ENCODE measurements at places on chromosomes 3 and 15.

DNA sequence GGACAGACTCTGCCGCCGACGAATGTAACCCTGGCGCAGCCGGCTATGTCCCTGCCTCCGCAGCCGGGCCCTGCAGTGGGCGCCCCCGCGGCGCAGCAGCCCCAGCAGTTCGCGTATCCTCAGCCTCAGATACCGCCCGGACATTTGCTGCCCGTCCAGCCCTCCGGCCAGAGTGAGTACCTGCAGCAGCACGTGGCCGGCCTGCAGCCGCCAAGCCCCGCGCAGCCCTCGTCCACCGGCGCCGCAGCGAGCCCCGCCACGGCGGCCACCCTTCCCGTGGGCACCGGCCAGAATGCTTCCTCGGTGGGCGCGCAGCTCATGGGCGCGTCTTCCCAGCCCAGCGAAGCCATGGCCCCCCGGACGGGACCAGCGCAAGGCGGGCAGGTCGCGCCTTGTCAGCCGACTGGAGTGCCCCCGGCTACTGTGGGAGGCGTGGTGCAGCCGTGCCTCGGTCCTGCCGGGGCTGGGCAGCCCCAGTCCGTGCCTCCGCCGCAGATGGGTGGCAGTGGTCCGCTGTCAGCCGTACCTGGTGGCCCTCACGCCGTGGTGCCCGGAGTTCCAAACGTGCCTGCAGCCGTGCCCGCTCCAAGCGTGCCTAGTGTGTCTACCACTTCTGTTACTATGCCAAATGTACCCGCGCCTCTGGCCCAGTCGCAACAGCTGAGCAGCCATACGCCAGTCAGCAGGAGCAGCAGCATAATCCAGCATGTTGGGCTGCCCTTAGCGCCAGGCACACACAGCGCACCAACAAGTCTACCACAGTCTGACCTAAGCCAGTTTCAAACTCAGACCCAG lies 2.4 kb downstream of the TSC22D2 start:
- DNase-seq, result peak; percentile 7

- DNase-seq, result no peak
These were observed 97.2 kb upstream of the LRRFIP2 start for GRCh38 chr3:37271611-37272010.

- DNase-seq, result no peak
These were observed 9.5 kb downstream of the C3orf52 start for GRCh38 chr3:112095731-112096130.

GRCh38 chr15:90213818-90214204 lies 12.7 kb downstream of the SEMA4B start:
- DNase-seq, result no peak

- DNase-seq, result no peak
These were observed 68.6 kb downstream of the ABHD5 start for GRCh38 chr3:43759297-43759782.

GRCh38 chr3:120435621-120436020 lies 15.2 kb downstream of the FSTL1 start:
- DNase-seq, result no peak

DNA sequence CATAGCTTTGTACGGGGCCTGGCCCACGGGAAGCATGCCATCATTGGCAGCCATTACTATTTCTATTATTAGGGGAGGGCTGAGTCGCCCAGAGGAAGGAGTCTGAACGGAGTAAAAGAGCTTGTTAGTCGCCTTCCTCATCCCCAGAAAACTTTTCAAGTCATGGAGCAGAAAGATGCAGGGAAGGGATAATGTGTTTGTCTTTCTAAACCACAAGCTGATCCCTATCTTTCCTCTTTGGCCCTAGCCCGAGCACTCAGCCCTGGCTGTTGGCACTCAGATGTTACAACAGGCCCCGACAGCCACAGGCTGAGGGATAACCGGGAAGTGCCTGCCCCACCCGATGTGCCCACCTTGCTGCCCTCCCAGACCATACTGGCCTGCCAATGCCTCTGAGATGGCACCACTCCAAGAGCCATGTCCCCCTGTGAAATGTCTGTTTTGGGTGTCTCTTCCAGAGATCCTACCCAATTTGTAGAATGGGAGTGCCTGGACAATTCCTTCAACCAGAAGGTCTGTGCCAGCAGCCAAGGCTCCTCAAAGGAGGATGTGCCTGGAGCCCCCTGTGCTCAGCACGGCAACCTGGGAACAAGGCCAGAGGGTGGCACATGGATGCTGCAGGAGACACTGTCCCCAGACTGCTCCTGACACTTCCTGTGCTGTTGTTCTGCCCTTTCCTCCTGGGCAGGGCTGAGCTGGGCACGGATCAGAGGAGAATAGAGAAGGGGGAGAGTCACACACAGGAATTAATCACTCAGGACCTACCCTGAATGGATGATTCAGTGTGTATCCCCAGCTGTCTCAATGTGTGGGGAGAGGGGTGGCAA lies 10.8 kb downstream of the PAK6 start:
- no peak for DNase-seq

- DNase-seq, result no peak
These were observed 59.6 kb downstream of the ITGA11 start for GRCh38 chr15:68372291-68372811.

GRCh38 chr3:130671545-130672312 lies 74.9 kb downstream of the PIK3R4 start:
- DNase-seq, result no peak

DNA sequence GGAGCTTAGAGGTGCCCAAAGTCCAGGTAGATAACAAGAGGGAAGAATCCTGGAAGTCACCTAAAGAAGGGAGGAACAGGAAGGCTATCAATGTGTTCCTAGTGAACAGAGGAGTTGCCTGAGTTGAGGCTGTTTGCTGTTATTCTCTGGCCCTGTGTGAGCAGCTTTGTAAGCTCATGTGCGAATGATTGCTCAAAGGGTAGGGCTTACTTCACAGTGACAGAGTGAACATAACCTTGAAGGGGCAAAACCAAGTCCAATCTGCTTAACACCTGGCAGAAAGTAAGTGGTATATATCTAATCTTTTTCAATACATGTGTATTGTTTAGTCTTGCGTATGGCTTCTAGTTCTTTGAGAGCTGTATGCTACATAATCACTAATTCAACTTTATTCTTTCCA lies 1153.6 kb downstream of the TUSC7 start:
- no peak for DNase-seq

- no peak for DNase-seq
These were observed 36.3 kb upstream of the ARIH1 start for GRCh38 chr15:72437650-72438316.

DNA sequence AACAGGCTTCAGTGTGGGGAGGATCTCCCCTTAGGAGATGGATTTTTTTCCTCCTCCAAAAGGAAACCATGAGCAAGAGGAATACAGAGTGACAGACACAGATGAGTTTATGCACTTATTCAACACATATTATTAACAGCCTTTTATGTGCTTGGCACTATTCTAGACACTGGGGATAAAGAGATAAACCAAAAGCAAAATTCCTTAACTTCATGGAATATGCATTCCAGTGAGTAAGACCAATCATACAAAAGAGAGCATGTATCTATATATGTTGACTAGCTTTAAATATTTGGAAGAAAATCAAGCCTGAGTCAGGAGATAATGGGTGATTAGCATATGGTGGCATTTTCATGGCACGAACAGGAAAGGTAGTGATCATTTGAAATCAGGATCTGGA lies 284.4 kb upstream of the RASGRP1 start:
- DNase-seq, result no peak

GRCh38 chr3:163315786-163316185 lies 1762.5 kb downstream of the SI start:
- DNase-seq, result no peak

GRCh38 chr3:62041681-62042080 lies 331.7 kb downstream of the FEZF2 start:
- DNase-seq, result no peak

Measured in activated naive CD4-positive, alpha-beta T cell (primary cell).